PC-9 (cell line): ENCODE measurements at places on chromosomes 5 and 9.

DNA sequence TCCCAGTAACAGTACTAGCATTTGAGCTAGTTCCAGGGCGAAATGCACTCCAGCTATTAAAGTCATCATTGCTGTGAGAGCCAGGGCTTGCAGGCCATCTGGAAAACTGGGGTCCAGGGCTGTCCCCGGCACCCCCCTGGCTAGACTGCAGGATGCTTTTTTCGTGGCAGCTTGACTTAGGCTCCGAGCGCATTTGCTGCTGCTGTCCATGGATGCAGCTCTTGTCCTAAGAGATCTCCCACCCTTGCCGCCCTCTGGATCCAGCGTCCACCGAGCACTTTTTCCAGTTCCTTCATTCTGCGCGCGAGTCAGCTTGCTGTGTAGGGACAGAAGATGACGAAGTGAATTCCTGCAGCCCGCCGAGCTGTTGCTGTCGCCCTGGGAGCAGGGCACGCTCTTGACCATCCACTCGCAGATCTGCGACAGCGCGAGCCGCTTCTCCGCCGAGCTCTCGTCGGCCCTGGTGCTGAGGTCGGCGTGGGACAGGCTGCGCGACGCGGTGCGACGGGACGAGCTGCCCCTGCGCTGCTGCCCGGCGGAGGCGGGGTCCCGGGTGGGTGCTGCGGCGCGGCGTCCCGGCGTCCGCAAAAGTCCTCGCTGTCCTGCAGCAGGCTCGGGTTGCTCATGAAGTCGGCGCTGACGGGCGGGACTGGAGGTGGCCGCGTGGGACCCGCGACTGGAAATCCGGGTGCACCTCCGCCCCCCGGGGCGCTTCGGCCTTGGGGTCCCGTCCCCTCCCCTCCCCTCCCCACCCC, 30.7 kb downstream of the OR2V1 start:
- DNase-seq = no peak

DNA sequence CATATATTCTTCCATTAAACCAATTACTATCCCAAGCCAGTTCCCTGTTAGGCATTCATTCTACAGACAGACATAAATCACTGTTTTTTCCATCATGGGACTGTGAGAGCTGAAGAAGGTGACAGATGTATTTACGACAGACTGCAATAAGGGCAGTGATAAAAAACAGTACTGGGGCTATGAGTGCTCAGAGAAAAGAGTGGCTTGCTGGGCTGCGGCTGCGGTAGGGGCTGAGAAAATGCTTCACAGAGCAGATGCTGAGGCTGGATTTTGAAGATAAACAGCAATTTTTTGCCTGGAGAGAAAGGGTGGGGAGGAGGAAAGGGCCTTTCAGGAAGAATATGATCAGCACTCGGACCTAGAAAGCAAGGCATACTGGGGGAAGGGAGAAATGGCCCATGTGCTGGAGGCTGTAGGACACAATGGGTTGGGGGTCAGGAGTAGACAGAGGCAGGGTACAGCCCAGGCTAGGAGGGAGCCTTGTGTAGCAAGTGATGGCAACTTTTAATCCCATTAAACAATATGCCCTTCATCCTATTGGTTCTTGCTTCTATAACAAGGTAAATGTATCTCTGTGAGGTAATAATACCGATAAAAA, 279.3 kb downstream of the ASTN2 start:
- no peak for DNase-seq

- DNase-seq = no peak
These were observed 204.4 kb downstream of the GLIS3 start for GRCh38 chr9:4095484-4095883.

DNA sequence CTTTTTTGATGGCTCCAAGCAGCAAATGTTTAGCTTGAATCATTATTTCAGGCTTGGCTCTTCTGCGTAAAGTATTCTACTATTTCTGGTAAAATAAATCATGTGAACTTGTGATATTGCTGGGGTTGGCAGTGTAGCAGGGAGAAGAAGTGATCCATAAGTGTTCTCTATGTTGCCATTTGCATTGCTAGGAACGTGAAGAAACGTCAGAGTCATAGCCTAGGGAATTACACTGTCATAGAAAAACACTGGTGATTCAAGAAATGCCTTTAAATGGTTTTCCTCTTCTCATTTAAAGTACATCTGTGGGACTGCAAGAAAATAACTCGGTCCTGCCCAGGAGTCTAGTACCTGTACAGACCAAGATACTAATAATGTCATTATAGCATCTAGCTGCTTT, 162.3 kb downstream of the PBX3 start:
- DNase-seq = no peak

DNA sequence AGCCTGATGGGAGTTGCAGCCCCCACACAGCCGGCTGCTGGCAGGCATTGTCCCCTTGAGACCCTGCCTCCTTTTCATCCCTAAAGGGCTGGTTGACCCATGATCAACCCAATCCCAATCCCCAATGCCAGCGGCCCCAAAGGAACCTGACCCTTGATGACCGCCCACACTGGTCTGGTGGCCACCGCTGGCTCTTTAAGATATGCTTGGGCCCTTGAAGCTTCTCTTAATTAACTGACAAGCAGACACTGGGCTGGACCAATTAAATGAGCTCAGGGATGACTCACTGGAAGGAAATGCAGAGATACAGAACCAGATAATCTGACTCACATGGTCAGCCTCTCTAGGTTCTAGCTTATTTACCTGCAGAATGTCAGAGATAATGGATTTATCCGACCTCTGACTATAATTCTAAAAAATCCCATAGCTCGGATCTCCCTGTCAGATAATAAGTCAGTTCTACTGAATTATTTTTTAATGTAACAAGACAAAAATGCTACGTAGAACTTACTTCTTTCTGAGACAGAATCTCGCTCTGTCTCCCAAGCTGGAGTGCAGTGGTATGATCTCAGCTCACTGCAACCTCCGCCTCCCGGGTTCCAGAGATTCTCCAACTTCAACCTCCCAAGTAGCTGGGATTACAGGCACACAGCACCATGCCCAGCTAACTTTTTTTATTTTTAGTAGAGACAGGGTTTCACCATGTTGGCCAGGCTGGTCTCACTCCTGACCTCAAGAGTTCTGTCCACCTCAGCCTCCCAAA, 11.1 kb upstream of the MLANA start:
- peak; percentile 91 for DNase-seq

GRCh38 chr9:8188723-8189407, 389.3 kb upstream of the DMAC1 start:
- no peak for DNase-seq

DNA sequence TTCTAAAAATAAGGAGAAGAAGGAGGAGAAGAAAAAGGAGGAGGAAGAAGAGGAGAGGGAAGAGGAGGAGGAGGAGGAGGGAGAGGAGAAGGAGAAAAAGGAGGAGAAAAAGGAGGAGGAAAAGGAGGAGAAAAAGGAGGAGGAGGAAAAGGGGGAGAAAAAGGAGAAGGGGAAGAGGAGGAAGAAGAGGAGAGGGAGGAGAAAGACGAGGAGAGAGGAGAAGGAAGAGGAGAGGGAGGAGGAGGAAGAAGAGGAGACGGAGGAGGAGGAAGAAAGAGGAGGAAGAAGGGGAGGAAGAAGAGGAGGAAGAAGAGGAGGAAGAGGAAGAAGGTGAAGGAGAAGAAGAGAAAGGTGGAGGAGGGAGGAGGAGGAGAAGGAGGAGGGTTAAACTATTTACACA, 210.2 kb upstream of the TRPM3 start:
- no peak for DNase-seq

DNA sequence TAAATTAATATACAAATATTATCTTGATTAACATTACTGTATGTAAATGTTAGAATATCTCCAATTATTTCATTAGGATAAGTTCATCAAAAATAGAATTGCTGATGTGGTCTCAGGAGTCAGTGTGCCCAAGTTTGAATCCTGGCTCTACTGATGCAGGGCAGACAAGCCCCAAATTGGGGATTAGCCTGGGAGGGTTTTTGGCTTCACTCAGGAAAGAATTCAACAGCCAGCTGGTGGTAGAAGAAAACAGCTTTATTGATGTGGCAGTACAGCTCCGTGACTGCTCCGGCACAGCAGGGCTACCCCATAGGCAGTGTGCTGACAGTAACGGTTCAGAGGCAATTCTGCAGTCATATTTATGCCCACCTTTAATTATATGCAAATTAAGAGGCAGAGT, 32.5 kb downstream of the COL27A1 start:
- DNase-seq = no peak

DNA sequence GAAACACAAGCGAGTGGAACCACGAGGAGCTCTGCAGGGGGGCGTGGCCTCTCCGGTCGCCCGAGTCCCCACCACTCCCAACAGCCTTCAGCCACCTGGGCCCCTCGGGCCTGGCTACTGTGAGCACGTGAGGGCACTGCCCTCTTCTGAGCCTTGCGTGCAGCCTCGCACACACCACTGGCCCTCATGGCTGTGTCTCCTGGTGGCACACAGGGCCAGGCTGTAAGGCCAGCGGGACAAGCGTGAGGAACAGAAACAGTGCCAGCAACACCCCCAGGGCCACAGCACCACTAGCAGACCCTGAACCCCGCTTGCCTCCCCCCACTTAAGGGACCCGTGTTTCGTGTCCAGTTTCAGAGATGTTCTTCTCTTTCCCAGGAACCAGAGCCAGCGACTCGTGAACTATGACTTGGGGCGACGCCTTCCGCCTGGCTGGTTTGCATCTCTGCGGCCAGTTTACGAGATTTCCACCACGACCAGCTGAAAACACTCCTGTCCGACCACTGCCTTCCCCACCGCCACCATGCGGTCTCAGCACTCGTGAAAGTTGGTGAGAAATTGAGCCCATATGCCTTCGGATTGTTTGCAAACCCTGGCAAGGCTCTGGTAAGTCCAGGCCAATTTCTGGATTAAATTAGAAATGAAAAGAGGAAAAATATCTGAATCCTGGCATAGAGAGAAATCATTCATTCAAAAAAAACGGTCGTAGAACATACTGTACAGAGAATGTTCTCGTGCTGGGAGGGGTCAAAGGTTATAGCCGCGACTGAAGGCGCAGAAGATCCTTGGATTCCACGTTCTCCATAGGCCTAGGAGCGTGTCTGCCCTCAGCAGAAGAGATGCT, 135.6 kb downstream of the ZNF354C start:
- no peak for DNase-seq

DNA sequence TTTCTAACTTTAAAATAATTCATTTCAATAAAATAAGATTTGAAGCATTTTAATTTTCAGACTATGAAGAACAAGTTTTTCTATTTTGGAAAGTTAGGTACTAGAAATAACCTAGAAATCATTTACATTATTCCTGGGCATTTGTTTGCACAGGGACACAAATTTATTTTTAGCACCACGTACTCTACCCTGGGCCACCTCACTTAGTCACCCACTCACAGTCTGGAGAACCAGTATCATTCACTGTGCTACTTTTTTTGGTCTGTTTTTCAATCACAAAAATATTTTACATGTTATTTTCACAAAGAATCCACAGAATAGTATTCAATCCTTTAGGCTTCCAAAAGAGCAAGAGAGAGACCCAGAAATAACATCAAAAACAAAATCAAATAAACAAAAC, 128.6 kb upstream of the ACOT12 start:
- no peak for DNase-seq

- DNase-seq = no peak
These were observed 146.6 kb upstream of the PCSK5 start for GRCh38 chr9:75743855-75744254.

GRCh38 chr5:124330595-124331220, 415.7 kb downstream of the ZNF608 start:
- DNase-seq = no peak

- no peak for DNase-seq
These were observed 845.2 kb upstream of the CDH10 start for GRCh38 chr5:25489834-25490538.

DNA sequence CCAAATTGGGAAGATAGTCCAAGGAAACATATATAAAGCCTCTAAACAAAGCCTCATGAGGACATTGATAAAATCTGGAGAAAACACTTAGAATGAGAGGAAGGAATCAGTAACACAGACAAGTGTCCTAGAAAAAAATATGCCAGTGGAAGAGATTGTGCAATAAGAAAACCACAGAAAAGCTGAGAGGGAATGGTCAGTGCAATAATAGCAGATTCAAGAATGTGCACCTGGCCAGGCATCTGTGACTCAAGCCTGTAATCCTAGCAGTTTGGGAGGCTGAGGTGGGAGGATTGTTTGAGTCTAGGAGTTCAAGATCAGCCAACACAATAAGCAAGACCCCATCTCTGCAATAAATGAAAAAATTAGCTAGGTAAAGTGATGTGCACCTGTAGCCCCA, 691.2 kb upstream of the CDH6 start:
- no peak for DNase-seq

GRCh38 chr5:80654054-80654390, 430 bp upstream of the MSH3 start:
- DNase-seq = no peak

- no peak for DNase-seq
These were observed 24.8 kb downstream of the ABLIM3 start for GRCh38 chr5:149166128-149166527.

DNA sequence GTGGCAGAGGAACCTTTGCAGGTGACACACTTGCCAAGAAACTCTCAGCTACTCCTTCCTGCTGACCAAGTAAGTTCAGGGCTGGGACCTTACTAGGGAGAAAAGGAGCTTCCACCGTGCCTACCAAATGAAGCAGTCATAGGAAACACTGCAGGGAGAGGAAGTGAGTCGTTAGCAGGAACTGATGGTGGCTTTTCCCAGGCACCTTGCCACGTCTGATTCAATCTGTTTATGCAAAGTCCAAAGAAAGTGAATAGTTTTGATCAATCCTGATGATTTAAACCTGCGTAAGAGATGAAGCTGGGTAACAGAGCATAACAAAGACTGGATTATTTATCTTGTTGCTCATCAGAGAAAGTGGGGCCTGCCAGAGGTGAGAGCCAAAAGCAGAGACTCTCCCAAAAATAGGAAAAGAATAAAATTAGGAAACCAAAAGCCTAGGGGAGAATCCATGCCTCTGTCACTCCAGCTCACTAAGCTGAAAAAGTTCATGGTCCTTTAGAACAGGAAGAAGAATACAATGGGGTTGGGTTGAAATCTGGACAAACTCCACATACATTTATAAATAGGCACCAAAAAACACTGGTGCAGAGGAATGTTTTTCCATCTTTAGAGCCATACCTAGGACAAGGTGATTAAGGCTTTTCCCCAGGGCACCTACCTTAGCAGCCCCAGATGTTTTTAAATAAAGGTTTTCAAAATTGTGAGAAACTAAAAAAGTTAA, 9.3 kb upstream of the PFDN1 start:
- DNase-seq = peak; percentile 83

DNA sequence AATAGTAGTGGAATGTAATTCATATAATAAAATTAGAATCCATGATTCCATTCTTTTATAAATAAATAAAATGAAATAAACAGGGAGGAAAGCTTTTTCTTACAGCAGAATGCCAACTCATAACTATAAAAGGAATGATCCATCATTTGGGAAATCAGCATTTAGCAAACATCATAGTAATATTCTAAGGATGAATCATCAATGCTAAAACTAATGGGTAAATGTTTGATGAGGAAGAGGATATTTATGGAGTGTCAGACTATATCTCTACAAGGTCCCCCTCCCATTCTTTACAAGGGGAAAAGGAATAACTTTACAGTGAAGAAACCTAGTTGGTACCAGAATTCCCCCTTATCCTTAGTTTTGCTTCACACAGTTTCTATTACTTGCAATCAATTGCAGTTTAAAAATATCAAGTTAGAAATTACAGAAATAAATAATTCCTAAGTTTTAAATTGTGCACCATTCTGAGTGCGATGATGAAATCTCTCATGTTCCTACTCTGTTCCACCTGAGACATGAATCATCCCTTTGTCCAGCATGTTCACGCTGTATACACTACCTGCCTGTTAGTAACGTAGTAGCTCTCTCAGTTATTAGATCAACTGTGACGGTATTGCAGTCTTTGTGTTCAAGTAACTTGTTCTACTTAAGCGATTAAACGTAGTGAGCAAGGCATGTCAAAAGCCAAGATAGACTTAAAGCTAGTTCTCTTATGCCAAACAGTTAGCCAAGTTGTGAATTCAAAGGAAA, 14.2 kb upstream of the JAKMIP2 start:
- DNase-seq = no peak
